ENCODE measurements at places on chromosomes 11 and 22.

- DNase-seq: no peak
Measured at GRCh38 chr11:115390441-115390840, 113.8 kb downstream of the CADM1 start.

GRCh38 chr11:3950996-3951660 is 95.7 kb downstream of the STIM1 start:
- DNase-seq: no peak

- no peak for DNase-seq
Measured at GRCh38 chr22:37088108-37088605, 21.4 kb downstream of the TMPRSS6 start.

DNA sequence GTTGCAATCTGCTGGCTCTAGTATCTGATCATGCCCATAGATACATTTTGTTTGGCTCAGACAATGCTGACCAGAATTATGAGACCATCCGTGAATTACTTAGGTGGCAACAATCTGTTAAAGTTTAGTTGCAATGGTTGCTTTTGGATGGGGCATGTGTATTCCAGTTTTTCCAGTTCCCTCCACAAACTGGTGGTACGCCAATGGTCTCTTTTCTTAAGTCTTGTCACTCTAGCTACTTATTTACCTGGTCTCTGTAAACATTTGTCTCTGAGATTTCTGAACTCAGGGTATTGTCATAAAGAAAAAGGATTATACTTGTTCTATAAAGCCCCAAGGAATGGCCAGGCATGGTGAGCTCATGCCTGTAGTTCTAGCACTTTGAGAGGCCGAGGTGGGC is 65.9 kb downstream of the PGR start:
- no peak for DNase-seq

DNA sequence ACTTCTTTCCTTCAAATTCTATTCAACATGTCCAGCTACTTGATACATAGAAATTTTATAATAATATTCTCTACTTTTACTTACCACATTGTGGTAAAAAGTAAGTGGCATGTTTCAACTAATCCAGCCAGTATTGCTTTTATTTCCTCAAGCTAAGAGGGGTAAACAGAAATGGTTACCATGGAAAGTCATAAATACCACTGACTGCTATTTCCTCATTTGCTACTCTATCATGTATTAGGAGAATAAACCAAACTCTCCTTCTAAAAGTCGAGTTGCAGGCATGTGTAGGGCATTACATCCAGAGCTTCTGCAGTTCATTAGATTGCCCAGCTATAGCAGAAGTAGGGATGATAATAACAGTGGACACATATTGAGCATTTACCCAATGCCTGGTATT is 208.4 kb downstream of the MAML2 start:
- no peak for DNase-seq

DNA sequence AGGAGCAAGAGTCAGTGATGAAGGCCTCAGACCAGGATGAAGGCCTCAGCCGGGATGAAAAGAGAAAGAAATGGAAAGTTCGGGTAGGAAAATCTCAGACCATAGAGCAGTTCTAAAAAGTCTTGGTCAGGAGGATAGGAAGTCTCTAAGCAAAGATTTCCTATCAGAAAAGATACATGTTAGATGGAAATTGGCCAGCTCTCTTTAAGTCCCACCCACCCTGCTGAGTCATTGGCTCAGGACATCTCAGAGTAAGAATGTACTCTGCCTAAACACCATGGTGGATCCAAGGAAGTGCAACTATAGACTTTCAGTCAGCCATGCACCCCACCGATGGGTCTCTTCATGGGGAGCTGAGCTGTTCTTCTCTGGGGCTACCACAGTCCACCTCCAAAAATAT is 4.4 kb downstream of the OR8B3 start:
- DNase-seq: no peak

DNA sequence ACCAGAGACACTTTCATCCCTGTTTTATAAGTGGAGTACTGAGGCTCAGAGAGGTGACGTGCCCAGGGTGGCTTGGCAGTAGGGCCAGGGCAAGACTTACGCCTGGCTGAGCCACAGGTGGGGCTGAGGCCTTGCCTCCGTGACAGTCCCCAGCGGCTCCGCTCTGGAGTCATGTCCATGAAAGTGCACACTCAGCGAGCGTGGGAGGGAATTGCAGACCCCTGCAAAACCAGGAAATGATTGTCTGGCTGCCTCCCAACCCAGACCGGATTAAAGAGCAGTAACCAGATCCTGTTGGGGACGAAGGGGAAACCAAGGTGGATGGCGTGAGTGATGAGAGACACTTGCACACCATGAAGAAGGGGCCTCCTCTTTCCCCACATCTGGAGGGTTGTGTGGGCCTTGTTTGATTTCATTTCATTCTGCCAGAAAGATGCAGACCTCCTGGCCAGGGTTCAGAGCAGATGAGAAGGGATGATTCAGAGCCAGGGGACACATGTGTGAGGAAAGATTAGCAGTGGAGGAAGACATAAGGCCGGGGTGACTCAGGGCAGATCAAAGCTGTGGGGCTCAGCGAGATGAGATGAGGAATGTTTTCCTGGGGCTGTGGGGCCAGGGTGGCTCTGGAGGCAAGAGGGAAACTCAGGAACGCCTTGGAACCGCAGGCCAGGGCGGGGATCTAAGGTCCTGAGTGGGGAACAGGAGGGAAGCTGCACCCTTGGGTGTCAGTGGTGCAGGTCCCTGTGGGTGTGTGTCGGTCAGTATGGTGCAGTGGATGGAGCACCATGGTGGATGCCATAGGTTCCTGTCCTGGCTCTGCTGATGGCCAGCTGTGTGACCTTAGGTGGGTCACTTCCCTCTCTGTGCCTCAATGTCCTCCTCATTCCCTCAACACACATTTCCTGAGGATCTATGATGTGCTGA is 29.9 kb upstream of the LRRC32 start:
- DNase-seq: no peak

DNA sequence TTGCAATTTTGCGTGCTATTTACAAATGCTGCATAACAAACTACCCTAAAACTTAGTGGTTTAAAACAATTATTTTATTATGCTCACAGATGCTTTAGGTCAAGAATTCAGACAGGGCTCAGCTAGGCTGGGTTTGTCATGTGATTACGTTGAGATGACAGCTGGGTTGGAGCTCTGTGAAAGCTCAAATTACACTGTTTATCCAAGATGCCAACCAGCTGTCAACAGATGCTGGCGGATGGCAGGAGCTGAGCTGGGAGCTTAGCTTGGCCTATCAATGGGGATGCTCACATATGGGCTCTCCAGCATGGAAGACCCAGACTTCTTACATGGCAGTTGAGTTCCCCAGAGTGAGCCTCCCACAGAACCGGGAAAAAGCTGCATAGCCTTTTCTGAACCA is 62.7 kb downstream of the STK33 start:
- DNase-seq: no peak

DNA sequence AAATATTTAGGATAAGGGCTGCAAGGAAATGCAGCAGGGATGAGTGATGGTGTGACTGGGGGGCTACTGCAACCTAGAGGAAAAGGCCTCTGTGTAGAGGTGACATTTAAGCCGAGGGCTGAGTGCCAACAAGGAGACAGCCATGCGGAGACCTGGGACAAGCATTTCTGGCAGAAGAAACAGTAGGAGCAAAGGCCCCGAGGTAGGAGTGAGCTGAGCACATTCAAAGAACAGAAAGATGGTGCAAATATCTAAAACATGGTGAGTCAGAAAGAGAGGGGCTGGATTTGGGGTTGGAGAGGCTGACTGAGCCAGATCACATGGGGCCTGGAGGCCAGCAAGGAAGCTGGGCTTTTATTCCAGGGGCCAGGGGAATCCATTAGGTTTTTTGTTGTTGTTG is 55.1 kb upstream of the INCENP start:
- DNase-seq: no peak

GRCh38 chr22:49824936-49825335 is 2.7 kb downstream of the BRD1 start:
- DNase-seq: no peak

DNA sequence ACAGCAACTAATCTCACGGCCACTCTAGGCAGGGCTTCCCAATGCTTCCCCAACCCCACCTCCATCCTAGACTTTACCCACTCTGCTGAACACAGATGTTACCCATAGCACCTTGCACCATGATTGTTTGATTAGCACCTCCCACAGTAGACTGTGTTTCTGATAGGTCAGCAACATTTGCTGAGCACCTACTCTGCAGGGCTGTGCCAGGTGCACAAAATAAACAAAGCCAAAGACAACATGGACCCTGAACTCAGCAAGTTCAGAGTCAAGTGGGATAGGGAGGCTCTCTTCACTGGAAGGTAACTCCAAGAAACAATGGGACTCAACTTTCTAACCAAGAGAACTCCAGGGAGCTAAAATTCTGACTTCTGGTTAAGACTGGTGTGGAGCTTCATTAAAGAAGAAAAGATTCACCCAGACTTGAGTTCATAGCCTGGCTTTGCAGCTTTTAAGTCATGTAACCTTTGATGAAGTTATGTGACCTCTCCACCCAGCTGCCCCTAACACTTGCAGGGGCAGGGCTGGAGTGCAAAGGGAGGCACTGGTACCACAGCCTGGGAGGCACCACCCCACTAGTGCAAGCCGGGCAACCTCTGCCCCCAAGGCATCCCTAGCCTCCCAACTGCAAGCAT is 6.7 kb upstream of the RTN4RL2 start:
- DNase-seq: no peak

DNA sequence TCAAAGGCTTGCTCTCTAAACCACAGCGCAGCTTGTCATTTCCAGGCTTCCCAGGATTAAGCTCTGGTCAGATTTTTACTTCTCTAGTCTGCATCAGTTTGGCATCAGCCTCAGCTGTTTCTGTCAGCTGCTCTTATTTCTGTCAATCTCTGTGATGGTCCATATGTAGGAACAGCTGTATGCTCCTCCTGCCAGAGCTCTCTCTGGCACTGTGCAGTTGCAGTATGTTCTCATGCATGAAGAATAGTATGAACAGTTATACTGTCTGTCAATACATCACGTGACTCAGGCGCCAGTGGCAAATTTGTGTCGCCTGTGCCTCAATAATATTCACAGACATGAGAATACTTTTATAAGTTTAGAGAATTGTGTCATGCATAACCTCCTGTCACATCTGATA is 6.7 kb downstream of the OR6M1 start:
- DNase-seq: no peak

- DNase-seq: no peak
Measured at GRCh38 chr11:95877291-95877690, 46.6 kb downstream of the MTMR2 start.

- DNase-seq: no peak
Measured at GRCh38 chr11:15215005-15215404, 100.3 kb downstream of the INSC start.

- no peak for DNase-seq
Measured at GRCh38 chr11:17720796-17721171, 1.4 kb downstream of the MYOD1 start.

GRCh38 chr11:86969258-86969657 is 14.1 kb upstream of the FZD4 start:
- no peak for DNase-seq

DNA sequence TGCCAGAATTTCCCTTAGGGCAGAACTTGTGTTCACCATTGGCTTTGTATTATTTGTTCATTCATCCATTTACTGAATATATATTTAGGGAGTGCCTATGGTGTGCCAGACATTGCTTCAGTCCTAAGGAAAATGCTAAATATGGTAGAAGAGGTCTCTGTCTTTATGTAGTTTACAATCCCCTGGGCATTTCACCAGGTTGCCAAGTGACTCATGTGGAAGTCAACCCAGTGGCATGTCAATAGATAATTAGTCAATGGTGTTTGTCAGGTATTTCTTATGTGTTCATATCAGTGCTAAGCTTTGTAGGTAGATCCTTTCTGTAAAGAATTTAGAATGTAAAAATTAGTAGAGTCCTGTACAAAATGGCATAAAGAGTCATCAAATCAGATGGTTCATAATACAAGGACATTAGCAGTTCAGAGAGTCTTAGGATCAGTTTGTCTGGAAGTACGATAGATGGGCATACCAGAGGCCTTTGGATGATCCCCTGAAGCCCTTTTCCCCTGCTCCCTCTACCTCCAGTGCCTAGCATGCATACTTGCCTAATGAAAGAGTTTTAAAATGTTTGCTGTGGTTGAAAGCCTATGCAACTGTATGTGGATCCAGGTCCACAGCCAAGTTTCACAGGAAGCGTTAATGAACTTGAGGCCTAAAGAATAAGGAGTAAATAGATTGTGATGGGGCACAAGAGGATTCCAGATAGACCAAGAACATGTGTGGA is 58.5 kb upstream of the SESN3 start:
- DNase-seq: no peak

- DNase-seq: no peak
Measured at GRCh38 chr11:67044496-67044895, 12.2 kb upstream of the RHOD start.

DNA sequence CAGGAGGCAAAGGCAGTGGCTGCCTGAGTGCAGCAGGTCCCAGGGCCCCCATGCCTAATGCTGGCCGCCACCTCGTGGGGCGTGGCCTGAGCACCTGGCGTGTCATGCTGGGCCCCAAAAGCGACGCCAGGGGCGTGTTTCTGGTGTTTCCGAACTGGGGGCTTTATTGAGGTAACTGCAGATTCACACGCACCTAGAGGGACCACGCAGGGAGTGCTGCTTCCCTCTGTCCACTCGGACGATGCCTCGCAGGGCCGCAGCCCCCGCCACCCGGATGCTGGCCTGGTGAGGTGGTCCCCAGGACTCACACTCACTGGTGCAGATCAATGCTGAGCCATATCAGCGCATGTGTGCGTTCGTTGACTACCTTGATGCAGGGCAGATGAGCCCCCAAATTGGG is 736.2 kb downstream of the BRD1 start:
- no peak for DNase-seq

DNA sequence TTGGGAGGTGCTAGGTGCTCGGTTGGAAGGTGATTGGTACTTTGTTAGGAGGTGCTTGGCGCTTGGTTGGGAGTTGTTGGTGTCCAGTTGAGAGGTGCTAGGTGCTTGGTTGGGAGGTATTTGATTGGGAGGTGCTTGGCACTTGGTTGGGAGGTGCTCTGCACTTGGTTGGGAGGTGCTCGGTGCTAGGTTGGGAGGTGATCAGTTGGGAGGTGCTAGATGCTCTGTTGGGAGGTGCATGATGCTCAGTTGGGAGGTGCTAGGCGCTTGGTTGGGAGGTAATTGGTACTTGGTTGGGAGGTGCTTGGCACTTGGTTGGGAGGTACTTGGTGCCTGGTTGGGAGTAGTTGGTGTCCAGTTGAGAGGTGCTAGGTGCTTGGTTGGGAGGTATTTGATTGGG is 40.2 kb downstream of the LRP5 start:
- no peak for DNase-seq

GRCh38 chr11:47160753-47161133 is 15.9 kb downstream of the ARFGAP2 start:
- no peak for DNase-seq

GRCh38 chr22:47043835-47044721 is 281.6 kb downstream of the TBC1D22A start:
- DNase-seq: peak; percentile 8

GRCh38 chr22:41561335-41561734 is 525 bp downstream of the CSDC2 start:
- DNase-seq: no peak

- no peak for DNase-seq
Measured at GRCh38 chr11:69683764-69684333, 8.7 kb upstream of the LTO1 start.

Measured in activated CD4-positive, alpha-beta T cell treated with anti-CD3 and anti-CD28 coated beads, Interleukin-2, amount 50 U/mL, for 1 hour (primary cell).